Activated naive CD8-positive, alpha-beta T cell treated with anti-CD3 and anti-CD28 coated beads, Interleukin-2, amount 10 ng/mL, durations not matched to agents 7 days and 5 days (primary cell): ENCODE measurements at places on chromosomes 1 and 21. TPM values are rescaled to one million over a fixed set of nuclear protein-coding genes. Genes with fewer than 3 reads are reported as not detected.

DNA sequence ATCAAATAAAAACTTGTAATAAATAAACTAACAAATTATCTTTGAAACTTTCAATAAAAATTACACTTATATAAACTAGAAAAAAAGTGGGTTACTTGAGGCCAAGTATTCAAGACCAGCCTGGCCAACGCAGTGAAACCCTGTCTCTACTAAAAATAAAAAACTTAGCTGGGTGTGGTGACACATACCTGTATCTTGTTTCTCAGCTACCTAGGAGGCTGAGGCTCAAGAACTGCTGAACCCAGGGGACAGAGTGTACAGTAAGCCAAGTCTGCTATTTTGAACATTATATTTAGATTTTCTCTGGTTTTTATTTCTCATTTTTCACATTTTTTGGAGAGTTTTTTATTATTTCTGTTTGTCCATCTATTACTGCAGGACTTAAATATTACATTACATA, 1397.6 kb upstream of the B3GALT2 start:
- no peak overlapping the region for H3K4me3 ChIP-seq
- no peaks in the 10 kb centered on the region for H3K36me3 ChIP-seq
- H3K4me1 ChIP-seq, result no peaks in the 10 kb centered on the region
- DNase-seq, result no peak

DNA sequence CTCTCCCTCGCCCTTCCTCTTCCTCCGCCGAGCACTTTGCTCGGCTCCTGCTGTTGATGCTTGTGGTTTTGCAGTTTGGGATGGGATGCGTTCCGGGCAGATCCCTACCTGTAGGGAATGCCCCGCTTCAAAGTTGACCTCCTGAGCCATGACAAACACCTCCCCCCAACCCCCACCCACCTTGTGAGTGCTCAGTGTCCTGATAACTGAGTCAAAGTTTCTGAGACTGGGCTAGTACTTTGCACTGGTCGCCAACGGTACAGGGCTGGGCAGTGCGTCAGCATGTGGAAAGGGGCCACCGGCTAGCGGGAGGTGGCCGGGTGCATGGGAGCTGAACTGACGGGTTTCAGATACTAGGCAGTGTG, 771 bp downstream of the RABGAP1L start:
- no peaks in the 10 kb centered on the region for H3K27me3 ChIP-seq
- peaks cover 40% of the 10 kb centered on the region for H3K4me1 ChIP-seq
- no peak for DNase-seq
- H3K36me3 ChIP-seq, result peaks cover 12% of the 10 kb centered on the region
- peak overlapping the region; percentile 99 for H3K4me3 ChIP-seq

DNA sequence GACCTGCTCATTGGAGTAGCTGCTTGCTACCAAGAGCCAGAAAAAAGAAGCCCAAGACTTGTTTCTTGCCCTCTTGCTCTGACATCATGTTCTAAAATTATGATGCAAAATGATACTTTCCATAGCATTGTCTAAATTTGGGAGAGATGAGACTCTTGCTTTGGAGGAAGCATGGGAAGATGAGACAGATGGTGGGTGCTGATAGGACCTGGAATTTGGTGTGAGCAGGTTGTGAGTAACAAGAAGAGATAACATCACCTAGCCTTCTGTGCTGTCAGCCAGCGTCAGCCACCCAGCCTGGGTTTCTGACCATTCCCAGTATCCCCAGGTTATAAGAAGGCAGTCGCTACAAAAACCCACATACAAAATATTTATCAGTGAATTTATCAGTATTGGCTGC, 67.1 kb upstream of the GCLM start:
- H3K27ac ChIP-seq, result no peak overlapping the region
- no peaks in the 10 kb centered on the region for H3K36me3 ChIP-seq
- H3K4me3 ChIP-seq, result no peak overlapping the region

DNA sequence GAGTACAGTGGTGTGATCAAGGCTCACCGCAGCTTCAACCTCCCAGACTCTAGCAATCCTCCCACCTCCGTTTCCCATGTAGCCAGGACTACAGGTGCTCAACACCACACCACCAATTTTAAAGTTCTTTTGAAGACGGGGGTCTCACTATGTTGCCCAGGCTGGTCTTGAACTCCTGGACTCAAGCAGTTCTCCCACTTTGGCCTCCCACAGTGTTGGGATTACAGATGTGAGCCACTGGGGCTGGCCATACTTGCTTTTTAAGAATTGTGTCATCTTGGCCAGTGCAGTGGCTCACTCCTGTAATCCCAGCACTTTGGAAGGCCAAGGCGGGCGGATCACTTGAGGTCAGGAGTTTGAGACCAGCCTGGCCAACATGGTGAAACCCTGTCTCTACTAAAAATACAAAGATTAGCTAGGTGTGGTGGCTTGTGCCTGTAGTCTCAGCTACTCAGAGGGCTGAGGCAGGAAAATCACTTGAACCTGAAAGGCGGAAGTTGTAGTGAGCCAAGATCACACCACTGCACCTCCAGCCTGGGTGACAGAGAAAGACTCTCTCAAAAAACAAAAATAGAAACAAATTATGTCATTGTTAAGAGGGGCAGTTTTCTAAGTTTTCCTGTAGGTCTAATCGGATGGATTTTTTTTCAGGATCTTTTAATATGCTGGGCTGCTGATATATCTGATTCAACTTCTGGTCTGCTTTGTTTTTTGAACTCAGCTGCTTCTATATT, 18.7 kb downstream of the AK4 start:
- no peak for DNase-seq
- H3K27me3 ChIP-seq, result no peaks in the 10 kb centered on the region
- H3K4me1 ChIP-seq, result peaks cover 24% of the 10 kb centered on the region
- H3K36me3 ChIP-seq, result peaks cover 31% of the 10 kb centered on the region
- no peak overlapping the region for H3K4me3 ChIP-seq

DNA sequence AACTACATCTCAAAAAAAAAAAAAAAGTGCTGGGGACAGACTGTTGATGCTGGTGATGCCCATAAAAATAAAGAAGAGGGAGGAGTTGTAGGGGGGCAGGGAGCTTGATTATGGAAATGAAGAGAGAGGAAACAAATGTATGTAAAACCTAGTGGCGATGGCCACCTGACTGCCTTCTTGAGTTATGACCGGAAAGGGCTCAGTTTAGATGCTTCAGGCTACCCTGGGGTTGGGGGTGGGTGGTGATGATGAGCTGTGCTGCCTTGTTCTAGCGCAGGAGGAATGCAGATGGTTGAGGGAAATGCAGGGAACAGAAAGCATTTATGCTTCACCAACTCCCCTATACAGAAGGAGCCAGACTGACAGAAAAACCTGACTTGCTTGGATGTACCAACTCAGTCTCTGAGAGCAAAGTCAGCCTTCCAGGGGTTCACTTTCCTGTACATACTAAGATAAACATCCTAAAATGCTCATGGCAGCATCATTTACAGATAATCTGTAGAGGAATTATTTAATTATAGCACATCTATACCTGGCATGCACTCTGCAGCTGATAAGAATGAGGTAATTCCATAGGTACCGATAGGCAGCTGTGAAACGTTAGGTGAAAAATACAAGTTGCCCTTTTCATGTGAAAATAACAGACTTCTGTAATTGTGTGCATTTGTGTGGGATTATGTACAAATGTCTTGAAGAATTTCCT, 8.0 kb upstream of the BCAR3 start:
- DNase-seq, result no peak
- H3K27ac ChIP-seq, result no peak overlapping the region
- no peak overlapping the region for H3K4me3 ChIP-seq
- H3K4me1 ChIP-seq, result peaks cover 10% of the 10 kb centered on the region
- no peaks in the 10 kb centered on the region for H3K36me3 ChIP-seq

DNA sequence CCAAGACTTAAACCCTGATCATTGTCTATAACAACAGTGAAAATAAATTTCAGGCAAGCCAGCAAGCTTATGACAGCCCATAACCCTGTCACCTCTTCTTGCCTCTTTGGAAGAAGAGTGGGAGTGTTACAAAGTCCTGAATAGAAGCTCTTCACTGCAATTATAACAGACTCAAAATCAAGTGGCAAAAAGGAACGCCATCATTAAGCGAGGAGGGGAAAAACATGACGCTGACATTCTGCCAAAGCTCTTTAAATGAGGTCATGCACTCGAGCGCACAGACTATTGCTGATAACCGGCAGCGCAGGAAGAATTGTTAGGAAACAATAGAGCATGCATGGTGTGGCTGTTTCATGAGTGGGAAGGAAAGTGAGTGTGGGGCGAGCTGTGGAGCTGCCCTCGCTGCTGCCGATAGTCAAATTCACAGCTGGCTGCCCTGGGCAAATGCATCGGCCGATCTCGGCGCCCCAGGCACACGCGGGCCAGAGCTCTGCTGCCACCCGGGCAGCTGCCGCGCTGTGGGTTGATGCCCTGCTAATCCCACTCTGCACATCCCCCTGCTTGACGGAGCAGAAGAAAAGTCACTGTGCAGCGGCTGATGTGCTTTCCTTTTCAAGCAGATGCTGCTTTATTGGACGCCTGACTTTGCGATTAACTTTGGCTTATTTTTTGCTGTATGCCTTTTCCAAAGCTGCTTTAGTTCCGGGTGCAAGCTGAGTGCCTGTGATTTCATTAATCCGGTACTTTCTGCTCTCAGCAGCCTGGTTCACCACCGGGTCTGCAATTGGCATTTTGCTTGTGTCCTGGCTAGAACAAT, 102.4 kb upstream of the ST6GALNAC5 start:
- H3K4me3 ChIP-seq, result peak overlapping the region; percentile 3
- H3K27me3 ChIP-seq, result peaks cover 13% of the 10 kb centered on the region
- H3K27ac ChIP-seq, result no peak overlapping the region
- no peaks in the 10 kb centered on the region for H3K36me3 ChIP-seq
- peaks cover 2% of the 10 kb centered on the region for H3K4me1 ChIP-seq
- no peak for DNase-seq

GRCh38 chr1:27439150-27439549, 46.7 kb downstream of the GPR3 start:
- peaks cover 19% of the 10 kb centered on the region for H3K36me3 ChIP-seq
- H3K4me1 ChIP-seq, result peaks cover 38% of the 10 kb centered on the region
- H3K27ac ChIP-seq, result no peak overlapping the region
- H3K4me3 ChIP-seq, result no peak overlapping the region
- no peak for DNase-seq

GRCh38 chr21:15272591-15272990, 207.8 kb upstream of the NRIP1 start:
- no peak overlapping the region for H3K27ac ChIP-seq
- H3K27me3 ChIP-seq, result peaks cover 2% of the 10 kb centered on the region
- DNase-seq, result no peak
- H3K4me1 ChIP-seq, result no peaks in the 10 kb centered on the region
- H3K36me3 ChIP-seq, result no peaks in the 10 kb centered on the region

GRCh38 chr1:59271561-59272260, 25.2 kb upstream of the FGGY start:
- H3K4me1 ChIP-seq, result peaks cover 4% of the 10 kb centered on the region
- H3K4me3 ChIP-seq, result no peak overlapping the region
- no peak overlapping the region for H3K27ac ChIP-seq
- no peaks in the 10 kb centered on the region for H3K36me3 ChIP-seq

- no peak overlapping the region for H3K4me3 ChIP-seq
- DNase-seq, result no peak
Measured at GRCh38 chr1:157975228-157975950, 18.1 kb upstream of the KIRREL1 start.

DNA sequence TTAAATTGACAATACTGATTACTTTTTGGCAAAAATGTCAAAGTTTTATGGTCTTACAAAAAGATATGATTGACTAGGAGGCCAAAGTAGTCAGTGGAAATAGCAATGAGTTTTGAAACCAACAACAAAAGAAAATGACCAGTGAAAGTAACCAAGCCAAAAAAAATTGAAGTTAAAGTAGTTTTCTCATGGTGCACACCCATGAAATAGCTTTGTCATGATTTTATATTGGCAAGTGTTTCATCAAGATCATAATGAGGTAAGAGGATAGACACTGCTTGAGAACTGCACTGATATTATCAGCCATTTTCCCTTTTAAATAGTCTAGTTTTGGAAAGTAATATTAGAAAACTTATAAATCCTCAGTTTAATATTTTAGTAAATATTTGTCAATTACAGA, 206.2 kb upstream of the ADAMTS5 start:
- H3K27me3 ChIP-seq, result no peaks in the 10 kb centered on the region
- no peaks in the 10 kb centered on the region for H3K4me1 ChIP-seq
- H3K36me3 ChIP-seq, result no peaks in the 10 kb centered on the region
- H3K27ac ChIP-seq, result no peak overlapping the region

DNA sequence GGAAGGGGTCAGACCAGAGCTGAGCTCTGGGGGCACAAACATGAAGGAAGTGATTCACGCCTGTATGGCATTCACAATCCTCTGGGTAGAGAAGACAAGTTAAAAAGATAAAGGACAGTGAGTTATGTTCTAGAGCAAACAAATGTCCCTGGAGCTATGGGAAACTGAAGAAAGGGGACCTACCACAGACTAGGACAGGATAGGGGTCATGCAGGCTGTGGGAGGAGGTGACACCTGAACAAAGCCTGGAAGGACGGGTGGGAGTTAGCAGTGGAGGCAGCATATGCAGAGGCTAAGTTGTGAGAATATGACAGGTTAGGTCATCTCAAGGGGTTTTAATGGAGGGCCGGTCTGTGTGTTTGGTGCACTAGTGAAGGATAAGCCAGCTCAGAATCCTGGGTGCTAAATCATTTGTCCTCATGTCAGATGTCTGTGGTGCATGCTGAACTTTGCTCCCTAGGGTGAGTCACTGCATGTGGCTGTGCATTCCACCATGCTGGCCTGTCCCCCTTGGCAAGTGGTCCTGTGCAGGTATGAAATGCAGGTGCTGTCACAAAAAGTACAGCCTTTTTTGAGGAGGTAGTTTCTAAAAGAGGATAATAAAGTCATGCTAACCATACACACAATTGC, 28.5 kb downstream of the TNN start:
- DNase-seq, result no peak
- H3K4me1 ChIP-seq, result no peaks in the 10 kb centered on the region
- no peak overlapping the region for H3K27ac ChIP-seq
- no peak overlapping the region for H3K4me3 ChIP-seq
- H3K36me3 ChIP-seq, result no peaks in the 10 kb centered on the region

- peaks cover 4% of the 10 kb centered on the region for H3K4me1 ChIP-seq
- H3K36me3 ChIP-seq, result peaks cover 35% of the 10 kb centered on the region
- H3K4me3 ChIP-seq, result no peak overlapping the region
- DNase-seq, result no peak
- no peaks in the 10 kb centered on the region for H3K27me3 ChIP-seq
Measured at GRCh38 chr21:14086553-14086952, 124.2 kb downstream of the LIPI start.

- H3K4me1 ChIP-seq, result peaks cover 1% of the 10 kb centered on the region
- H3K4me3 ChIP-seq, result no peak overlapping the region
- no peaks in the 10 kb centered on the region for H3K36me3 ChIP-seq
- peaks cover 2% of the 10 kb centered on the region for H3K27me3 ChIP-seq
- H3K27ac ChIP-seq, result no peak overlapping the region
Measured at GRCh38 chr1:4019147-4019521, 119.1 kb upstream of the C1orf174 start.

GRCh38 chr1:86965012-86965826, 50.8 kb downstream of the HS2ST1 start:
- peaks cover 3% of the 10 kb centered on the region for H3K36me3 ChIP-seq
- no peaks in the 10 kb centered on the region for H3K27me3 ChIP-seq
- no peak for DNase-seq
- no peak overlapping the region for H3K27ac ChIP-seq
- H3K4me3 ChIP-seq, result no peak overlapping the region

- H3K4me1 ChIP-seq, result peaks cover 19% of the 10 kb centered on the region
- no peaks in the 10 kb centered on the region for H3K27me3 ChIP-seq
- no peak overlapping the region for H3K4me3 ChIP-seq
- no peak for DNase-seq
Measured at GRCh38 chr21:33898586-33898985, 17.0 kb downstream of the ATP5PO start.

The TSPAN1 gene
- not detected for total RNA-seq

The MIA3 gene
- total RNA-seq, result 82.3 TPM

The OR2L13 gene
- total RNA-seq, result not detected

The AUNIP gene
- 4.8 TPM for total RNA-seq

The MCOLN3 gene
- total RNA-seq, result 2.1 TPM

The PCP4 gene
- not detected for total RNA-seq

The RTCA gene
- 47.7 TPM for total RNA-seq

The GBP4 gene
- total RNA-seq, result 61.9 TPM

The NR1I3 gene
- total RNA-seq, result not detected

The LAX1 gene
- 26.3 TPM for total RNA-seq
